NCI-H187 (cell line): ENCODE measurements at places on chromosomes 5 and 9.

GRCh38 chr5:158929552-158930218, 170.0 kb downstream of the EBF1 start:
- DNase-seq: no peak

DNA sequence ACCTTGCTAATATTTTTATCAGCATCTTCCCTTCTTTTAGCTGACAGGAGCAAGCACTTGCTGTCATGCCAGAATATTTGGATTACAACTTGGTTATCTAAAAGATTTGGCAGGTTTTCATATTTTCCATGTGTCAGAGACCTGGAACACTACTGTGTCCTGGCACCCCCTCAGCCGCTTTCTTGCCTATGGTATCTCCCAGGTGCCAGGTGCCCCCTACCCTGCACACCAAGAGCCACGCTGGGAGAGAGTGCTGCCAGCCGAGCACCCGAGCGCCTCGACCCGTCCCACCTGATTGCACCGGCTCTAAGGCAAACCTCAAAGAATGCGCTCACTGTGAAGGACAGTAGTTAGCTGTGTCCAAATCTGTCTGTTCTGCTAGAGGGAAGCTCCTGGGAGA, 84.8 kb downstream of the GTF3C4 start:
- DNase-seq: no peak

- DNase-seq: no peak
These were observed 191.6 kb upstream of the CTNND2 start for GRCh38 chr5:12095808-12096281.

DNA sequence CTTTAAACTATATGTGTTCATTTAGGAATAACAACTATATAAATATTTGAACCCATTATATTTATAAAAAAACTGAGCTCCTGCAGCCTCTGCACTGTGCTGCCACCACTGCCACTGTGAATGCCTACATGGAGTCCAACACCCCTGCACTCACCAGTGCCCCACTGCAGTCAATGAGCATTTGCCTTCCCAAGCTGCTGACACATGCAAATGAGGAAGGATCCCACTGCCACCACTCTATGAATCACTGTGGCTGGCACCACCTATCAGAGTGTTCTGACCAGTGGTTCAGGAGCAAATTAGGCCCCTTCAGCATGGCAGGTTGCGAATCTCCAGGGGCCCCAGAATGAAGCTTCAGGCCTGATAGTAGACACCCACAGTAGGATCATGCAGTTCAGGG, 9.1 kb downstream of the IFNA5 start:
- DNase-seq: no peak

DNA sequence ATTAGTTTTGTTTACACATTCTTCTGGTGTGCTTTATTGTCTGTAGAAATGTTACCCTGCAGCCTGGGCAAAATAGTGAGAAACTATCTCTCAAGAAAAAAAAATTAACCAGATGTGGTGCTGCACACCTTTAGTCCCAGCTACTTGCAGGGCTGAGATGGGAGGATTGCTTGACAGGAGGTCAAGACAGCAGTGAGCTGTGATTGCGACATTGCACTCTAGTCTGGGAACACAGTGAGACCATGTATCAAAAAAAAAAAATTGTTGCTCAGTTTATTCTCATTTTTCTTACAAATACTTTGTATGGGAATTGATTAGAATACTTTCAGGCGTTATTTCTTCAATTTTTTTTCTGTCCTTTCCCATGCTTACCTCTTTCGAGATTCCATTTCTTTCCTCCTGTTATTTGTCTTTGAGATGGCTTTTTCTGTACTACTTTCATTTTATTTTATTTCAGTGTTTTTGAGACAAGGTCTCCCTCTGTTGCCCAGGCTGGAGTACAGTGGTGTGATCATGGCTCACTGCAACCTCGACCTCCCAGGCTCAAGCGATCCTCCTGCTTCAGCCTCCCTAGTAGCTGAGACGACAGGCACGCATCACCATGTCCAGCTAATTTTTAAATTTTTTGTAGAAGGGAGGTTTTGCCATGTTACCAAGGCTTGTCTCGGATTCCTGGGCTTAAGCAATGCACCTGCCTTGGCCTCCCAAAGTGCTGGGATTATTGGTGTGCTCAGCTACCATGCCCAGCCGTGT, 24.9 kb downstream of the TENT2 start:
- DNase-seq: no peak

DNA sequence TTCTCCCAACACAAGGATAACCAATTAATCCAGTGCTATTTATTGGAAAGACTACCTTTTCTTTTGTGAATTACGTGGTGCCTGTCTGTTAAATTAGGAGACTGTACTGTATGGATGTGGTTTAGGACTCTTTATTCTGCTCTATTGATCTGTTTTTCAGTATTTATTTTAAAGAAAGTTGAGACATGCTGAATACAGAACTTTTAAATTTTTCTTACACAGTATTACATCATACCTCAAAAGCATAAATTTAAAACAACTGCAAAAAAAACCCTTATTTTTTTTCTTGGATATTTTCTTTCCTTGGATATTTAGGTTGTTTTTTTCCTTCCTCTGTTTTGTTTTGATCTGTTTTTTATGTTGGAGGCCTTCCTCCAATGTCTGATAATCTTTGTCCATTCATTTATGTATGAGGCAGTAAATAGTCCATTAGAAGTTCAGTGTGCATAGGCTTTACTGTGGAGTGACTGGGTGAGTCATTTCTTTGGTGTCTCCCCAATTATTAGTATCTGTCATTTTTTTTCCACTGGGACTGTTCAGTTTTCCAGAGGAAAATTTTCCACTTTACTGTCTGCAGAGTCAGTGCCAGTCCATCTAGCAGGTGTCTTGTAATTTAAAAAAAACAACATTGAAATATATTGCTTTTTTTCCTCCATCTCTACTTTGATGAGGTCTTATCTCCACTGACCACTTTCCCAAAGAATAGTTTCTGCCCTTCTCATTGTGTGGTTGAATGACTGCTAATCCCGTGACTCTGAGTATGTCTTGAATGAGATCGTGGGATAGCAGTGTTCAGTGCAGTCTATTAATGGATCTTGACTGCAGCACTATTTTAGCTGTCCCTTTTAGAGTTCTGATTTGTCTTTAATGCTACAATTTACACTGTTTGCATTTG, 15.2 kb downstream of the CYSTM1 start:
- DNase-seq: no peak

- no peak for DNase-seq
These were observed 36.4 kb downstream of the NR4A3 start for GRCh38 chr9:99858087-99858486.

DNA sequence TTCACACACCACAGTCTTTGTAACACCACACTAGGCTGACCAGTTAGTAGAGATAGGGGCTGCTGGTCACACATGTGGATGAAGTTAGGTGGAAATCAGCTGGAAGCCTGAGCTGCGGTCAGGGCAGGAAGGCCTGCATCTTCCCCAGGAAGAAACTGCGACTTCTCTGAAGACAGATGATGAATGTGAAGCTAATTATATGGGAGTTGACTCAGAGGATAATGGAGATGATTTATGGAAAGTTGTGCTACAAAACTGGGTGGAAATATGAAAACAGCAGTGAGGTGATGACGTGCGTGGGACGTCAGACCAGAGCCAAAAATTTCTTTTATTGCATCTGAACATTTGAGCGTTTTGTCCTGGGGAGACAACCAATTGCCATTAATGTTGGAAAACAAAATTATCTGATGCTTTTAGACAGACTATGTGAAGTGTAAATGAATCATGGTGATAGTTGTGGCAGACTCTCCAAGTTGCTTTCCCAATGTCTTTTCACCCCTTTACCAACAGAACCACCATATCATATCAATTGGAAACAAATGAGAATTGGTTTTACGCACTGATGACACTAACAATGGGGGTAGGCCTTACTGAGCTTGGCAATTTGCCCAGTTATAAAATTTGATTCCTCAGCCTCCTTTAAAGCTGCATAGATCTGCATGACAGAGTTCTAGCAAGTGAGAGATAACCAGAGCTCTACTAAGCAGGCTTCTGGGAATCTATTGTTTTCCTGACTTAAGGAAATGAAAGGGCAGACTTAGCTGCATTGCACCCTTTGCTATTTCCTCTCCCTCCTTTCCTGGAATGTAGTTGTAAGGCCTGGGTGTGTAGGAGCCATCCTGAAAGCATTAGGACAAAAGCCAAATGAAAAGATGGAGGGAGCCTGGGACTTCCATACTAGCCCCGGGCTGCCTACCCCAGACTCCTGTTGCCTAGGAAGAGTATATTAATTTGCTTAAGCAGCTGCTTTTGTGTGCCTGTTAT, 84.0 kb downstream of the RAB3C start:
- DNase-seq: no peak

GRCh38 chr9:77753180-77753579, 105.1 kb upstream of the GNA14 start:
- no peak for DNase-seq

DNA sequence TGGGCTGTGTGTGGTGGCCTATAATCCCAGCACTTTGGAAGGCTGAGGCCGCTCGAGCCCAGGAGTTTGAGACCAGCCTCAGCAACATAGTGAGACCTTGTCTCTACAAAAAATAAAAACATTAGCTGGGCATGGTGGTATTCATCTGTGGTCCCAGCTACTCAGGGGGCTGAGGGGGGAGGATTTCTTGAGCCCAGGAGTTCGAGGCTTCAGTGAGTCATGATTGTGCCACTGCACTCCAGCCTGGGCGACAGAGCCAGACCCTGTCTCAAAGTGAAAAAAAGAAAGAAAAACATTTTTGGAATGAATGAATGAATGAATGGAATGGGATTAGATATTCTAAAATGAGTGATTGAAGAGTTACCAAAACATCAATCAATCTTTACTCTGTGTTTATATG, 85.8 kb downstream of the FGF1 start:
- no peak for DNase-seq
